ENCODE measurements at places on chromosomes 1 and 21.

DNA sequence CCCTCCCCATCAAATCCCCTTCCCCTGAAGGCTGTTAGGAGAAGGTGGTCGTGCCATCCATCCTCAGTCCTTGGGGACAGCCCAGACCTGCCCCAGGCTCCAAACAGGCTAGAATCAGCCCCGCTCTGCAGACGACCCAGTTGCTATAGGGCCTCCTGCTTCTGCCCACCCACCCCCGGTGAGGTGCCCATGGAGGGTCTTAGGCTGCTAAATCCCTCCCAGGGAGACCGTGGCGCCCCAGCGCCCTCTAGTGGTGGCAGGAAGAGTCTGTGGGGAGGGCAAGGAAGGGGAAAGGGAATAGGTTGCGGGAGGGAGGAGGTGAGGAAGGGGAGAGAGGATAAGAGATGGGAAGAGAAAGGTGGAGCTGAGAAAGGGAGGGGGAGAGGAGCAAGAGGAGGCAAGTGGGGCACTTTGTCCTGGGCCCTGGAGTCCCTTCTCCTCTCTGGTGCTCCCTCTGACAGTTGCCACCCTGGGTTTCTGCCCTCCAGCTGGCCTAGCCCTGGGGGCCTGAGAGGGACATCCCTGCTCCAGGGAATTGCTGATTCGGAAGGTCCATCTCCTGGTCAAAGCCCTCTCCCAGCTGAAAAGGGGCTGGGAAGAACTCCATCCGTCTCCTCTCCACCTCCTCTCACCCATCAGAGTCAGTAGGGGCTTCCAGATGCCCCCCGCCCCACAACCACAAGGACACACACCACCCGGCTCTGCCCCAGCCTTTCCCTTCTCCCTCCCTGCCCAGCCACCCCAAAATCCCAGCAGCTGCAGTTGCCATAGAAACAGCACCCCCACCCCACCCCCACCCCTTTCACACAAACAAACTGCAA lies 55.4 kb downstream of the CAMK2N1 start:
- DNase-seq: no peak

DNA sequence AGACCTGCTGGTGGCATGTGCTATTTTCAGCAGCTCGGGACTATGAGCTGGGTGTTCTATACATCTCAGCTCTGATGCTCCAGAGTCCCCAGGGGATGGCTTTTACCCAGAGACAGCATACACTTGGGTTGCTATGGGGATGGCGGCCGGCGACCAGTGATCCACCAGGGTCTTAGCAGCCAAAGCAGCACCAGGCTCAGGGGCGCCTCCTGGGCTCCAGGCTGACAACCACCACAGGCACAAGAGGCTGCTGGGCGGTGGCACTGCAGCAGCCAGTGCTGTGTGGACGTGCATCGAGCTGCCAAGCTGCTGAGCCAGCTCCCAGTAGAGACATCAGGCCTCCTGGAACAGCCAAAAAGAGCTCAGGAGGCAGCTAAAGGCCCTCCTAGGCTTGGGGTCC lies 37.6 kb upstream of the CLSTN1 start:
- DNase-seq: no peak

- no peak for DNase-seq
These were observed 9.8 kb upstream of the LINGO4 start for GRCh38 chr1:151814971-151815545.

DNA sequence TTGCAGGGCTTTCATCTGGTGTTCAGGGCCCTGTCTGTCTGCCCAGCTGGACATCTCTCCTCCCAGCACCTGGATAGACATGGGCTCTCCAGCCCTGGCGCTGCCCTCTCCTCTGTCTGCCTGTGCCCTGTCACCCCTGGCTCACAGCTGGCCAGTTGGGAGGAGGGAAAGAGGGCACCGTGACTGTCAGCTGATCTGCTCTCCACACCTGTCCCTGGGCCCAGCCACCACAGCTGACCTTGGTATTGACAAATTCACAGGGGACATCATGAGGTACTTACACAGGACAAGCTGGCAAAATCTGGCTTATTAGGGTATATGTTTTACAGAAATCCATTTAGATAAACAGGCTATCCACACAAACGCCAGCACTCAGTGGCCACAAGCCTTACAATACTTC lies 8.3 kb downstream of the TNR start:
- no peak for DNase-seq

DNA sequence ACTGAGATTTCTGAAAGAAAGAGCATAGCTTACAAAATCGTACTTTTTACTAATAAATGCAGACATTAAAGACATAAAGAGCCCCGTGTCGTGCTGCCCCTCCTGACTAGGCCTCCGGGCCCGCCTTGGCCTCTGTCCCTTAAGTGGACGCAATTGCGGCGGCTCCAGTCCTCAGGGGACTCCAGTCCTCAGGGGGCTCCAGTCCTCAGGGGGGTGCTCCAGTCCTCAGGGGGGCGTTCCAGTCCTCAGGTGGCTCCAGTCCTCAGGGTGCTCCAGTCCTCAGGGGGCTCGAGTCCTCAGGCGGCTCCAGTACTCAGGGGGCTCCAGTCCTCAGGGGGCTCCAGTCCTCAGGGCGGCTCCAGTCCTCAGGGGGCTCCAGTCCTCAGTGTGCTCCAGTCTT lies 10.6 kb upstream of the OR2M2 start:
- DNase-seq: no peak

GRCh38 chr1:25703671-25704266 lies 87.2 kb downstream of the MAN1C1 start:
- DNase-seq: no peak

DNA sequence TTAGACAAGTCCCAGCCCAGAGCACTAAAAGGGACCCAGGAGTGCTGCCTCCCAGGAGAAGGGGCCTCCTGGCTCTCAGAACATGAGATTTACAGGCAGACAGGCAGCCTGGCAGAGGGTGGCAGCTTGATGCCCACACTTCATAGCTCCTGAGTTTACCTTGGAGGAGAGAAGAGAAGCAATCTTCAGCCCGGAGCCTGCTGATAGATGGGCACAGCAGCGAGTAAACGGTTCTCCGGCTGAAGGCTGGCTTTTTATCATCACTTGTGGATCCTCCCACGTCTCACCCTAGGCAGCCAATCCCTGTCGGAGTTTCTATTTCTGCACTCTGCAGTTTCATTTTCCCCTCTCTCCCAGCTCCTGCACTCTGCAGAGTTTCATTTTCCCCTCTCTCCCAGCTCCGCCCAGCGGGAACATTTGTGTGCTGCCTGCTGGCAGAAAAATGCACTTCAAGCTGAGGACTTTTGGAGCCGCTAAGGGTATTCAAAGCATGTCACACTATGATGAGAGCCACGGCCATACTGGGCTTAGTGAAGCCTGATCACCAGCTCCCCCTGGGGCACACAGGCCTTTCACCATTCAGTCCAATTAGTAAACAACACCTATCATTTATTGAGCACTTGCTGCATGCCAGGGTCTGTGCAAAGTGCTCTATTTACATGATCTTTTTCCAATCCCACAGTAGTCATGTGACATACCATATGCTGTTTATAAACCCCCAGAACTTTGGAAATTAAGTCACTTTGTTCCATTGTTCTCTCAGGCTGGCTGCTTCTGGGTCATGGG lies at the start of gene IFI6:
IFI6 (minus strand) TSS at position 229 of the 786 bp plus-strand sequence. CDS start 2,878 bp downstream, outside the sequence.
- peak; percentile 71 for DNase-seq

DNA sequence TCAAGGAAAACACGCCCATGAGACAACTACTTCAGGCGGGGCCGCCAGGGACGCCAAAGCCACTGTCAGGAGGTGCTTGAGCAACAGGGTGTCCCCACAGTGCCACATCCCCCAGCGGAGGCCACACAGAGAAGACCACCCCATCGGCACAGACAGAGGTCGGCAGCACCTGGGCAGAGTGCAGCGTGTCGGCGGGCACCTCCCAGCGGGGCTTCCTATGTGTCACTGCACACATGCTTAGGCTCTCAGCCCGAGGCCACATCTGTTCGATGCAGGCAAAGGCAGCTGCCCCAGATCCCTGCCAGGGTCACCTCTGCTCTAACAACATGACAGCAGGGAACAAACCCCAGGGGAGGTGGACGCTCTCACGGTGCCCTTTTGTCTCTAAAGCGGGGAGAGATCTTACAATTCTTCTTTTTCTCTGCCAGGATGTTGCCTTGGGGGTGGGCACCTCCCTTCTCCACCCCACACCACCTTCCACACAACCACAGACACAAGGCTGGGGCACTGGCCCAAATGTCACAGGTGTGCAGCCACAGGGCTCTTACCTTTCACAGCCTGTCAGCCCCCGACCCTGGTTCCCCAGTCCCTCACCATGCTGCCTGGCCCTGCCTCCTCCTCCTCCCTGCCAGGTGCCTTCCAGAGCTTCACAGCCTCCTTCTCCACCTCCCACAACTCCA lies 4.2 kb downstream of the KRTAP10-8 start:
- DNase-seq: no peak

DNA sequence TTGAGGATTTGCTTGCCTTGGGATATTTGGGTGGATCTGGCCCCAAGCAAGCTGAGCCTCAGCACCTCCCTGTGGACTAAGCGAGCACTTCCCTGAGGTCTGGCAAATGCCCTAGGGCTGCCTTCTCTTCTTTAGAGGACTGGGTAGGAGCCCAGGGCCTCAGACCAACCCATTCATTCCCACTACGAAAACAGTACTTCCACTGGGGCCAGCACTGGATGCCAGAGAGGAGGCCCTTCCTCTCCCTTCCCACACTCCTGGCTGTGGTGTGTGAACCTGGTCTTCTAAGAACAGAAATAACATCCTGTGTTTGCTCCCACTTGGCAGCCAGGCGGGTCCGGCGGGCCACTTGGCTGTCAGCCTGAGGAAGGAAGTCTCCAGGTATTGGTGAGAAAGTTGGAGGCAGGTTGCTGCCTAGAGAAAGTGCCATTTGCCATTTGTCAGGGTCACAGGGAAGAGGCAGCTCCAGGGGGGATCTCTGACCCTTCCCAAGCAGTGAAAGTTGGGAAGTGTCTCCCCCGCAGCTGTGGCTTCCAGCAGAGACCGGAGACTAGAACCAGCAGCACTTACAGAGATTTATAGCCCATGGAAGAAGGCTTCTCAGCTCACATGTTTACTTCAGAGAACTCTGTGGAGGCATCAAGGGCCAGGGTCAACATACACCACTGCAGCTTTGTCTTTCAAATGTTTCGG lies 323.5 kb downstream of the SIPA1L2 start:
- no peak for DNase-seq
